ENCODE measurements at places on chromosomes 16 and 17.
A peak's percentile ranks its signal among the peaks of the same experiment; 100 is the strongest.

GRCh38 chr16:86320237-86320595, 190.1 kb upstream of the FOXF1 start:
- DNase-seq: no peak

- no peak for DNase-seq
Observed at GRCh38 chr17:2346475-2346874, 9.2 kb downstream of the SGSM2 start.

GRCh38 chr17:34673995-34674890, 94.9 kb downstream of the TMEM132E start:
- no peak for DNase-seq

DNA sequence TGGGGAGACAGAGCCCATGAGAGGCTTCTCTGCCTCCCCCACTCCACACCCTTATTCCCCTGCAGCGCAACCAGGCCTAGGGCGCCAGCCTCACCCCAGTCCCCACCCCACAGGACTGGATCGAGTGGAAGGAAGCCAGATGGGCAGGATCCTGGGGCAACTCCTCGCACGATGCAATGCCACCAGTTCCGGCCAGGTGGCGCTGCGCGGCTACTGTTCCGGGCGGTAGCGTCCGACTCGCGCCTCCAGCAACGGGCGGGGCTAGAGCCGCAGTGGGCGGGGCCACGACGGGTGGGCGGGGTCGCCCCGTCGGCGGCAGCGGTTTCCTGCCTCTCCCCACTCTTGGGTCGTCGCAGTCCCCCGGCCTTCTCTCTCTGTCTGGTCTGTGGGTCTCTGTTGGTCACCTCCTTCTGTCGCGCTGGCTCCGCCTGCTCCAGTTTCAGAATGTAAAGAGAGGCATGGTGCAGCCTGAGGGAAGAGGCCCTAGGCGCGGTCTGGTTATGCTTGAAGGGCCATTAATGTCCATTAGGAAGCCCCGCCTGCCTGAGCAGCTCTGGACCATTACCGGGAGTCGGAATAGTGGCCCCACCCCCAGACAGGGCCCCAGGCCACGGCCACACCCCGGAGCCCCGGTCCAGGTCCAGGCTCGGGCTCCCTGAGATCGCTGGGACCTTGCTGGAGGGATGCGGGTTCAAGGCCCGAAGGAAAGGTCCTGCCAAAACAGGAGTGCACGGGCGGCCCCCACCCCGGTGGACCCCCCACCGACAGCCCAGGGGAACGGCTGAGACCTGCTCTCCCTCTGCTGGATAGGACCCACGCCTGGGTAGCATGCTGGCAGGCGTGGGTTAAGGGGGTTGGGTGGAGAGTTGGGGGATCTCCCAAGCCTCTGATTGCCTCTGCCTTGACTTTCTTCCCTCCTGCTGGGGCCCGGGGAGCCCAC, 3.3 kb upstream of the NHERF2 start:
- DNase-seq: peak; percentile 77

- DNase-seq: peak; percentile 24
Observed at GRCh38 chr16:81036751-81037350, 1.2 kb downstream of the ATMIN start.

Data from AG10803 (cell line).